ENCODE measurements at places on chromosomes 7 and 10. TPM values are rescaled to one million over a fixed set of nuclear protein-coding genes. Genes with fewer than 3 reads are reported as not detected.

GRCh38 chr10:110363572-110364411 is 59.1 kb upstream of the SMNDC1 start:
- no peak for DNase-seq

DNA sequence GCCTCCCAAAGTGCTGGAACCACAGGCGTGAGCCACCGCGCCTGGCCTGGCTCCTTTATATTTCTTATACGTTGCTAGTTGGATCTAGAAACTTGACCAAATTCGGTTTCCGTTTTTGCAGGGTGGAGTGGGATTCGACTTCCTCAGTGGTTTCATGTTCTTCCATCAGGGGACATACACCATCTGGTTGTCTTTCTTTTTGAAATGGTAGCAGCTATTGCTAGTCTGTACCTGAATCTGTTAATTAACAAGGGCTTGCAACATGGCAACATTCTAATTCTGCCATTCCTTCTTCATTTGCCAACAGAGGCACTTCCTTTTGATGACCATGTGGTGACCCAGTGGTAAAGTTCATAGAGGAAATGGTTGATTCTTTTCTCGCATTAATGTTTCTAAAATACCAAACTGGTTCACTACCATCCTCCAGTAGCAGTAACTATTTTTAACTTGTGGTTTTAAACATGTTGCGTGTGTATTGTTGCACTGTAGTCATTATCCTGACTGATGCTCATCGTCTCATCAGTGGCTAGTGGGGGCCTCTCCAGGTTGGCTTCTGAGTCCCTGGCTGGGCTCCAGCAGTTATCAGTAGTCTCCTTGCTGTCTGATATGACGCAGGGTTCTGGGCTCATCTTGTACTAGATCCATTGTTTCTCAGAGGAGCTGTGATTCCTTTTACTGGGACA is 159.2 kb downstream of the RGS10 start:
- no peak for DNase-seq

GRCh38 chr7:27641581-27642230 is 21.0 kb downstream of the HIBADH start:
- DNase-seq: no peak

DNA sequence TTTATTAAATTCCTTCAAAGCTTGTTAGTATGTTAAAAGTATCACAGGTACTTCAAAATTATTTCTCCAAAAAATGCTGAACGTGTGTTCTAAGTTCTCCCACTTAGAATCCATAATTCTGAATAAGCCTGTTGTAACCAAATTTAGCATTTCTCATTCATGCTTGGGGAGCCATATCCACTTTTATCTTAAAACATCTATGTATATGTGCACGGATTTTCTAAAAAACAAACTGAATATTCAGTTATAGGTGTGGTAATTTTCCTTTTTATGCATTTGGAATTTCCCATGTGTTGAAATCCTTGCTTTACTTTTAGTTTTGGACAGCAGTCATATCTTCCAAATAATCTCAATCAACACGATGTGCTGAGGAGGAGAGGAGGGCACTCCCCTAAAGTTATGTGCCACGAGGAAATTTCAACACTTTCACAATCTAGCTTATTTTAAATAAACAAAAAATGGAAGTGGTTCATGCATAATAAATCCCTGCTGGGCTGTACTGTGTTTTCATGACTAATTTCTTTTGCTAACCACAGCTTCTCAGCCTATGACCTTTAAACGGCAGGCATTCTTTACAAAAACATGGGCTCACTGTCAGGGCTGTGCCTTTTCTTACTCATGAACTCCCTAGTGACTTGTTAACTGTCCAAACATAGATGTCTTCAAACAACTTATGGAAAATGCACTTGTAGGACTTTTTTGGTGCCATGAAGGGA is 380.3 kb upstream of the SEMA3C start:
- DNase-seq: no peak

- no peak for DNase-seq
Observed at GRCh38 chr10:24272374-24272773, 63.4 kb downstream of the KIAA1217 start.

- DNase-seq: no peak
Observed at GRCh38 chr10:66990143-66990830, 64.5 kb downstream of the LRRTM3 start.

DNA sequence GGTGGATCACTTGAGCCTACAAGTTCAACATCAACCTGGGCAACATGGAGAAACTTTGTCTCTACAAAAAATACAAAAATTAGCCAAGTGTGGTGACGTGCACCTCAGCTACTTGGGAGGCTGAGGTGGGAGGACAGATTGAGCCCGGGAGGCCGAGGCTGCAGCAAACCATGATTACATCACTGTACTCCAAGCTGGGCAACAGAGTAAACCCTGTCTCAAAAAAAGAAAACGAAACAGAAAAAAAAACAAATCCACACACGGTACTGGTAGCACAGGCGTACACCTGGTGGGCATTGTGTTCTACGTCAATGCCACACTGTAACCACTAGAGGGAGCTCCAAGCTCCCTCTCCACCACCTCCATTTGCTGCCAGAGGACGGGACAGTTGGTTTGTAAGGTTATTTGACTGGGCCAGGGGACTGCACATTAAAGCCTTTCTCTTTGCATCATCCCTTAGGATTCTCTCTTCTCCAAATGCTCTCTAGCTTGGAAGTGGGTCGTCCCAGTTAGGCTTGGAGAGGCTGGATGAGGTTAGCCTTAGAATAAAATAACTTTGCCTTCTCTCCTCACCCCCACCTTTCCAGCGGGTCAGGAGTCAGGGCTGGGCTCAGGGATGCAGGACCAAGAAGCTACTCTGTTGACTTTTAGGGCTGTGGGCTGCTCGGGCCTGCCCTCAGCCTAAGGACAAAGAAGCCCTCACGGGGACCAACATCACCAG is 130.8 kb downstream of the SORBS1 start:
- DNase-seq: peak; percentile 63

GRCh38 chr7:711922-712380 is 14.5 kb upstream of the DNAAF5 start:
- no peak for DNase-seq

- no peak for DNase-seq
Observed at GRCh38 chr7:83934118-83934734, 260.4 kb downstream of the SEMA3A start.

DNA sequence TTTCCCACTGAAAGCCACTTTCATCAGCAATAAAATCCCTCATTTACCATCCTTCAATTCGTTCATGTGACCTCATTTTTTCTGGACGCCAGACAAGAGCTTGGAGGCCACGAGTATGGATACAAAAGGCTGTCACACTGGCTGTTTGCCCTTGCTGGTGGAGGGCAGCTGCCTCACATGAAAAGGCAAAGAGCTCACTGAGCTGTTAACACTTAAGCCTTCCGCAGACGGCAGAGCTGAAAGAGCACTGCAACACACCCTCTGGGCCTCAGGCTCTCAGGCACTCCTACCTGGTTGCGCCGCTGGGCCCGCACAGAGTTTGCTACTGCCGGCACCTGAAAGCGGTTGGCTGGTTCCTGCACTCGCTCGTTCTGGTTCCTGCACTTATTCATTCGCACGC is 193.5 kb downstream of the CFTR start:
- no peak for DNase-seq

GRCh38 chr7:20484356-20484755 is 131.1 kb upstream of the ABCB5 start:
- DNase-seq: no peak

DNA sequence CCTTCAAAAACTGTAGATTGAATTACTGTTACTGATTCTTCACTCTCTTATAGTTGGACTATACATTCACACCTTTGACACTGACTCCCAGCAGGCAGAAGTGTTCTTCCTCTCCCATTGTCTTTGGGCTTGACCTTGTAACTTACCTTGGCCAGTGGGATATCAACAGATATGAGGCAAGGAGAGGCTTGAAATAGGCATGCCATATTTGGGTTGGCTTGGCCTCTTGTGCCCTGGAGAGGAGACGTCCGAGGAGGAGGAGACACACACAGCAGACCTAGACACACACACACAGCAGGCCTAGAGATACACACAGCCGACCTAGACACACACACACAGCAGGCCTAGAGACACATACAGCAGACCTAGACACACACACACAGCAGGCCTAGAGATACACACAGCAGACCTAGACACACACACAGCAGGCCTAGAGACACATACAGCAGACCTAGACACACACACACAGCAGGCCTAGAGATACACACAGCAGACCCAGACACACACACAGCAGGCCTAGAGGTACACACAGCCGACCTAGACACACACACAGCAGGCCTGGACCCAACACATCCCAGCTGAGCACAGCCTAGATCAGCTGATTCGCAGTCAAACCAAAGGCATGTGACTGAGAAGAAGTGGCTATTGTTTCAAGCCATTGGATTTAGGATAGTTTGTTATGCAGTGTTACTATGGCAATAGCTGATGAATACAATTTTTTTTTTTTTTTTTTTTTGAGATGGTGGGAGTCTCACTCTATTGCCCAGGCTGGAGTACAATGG is 12.5 kb upstream of the GNA12 start:
- no peak for DNase-seq

DNA sequence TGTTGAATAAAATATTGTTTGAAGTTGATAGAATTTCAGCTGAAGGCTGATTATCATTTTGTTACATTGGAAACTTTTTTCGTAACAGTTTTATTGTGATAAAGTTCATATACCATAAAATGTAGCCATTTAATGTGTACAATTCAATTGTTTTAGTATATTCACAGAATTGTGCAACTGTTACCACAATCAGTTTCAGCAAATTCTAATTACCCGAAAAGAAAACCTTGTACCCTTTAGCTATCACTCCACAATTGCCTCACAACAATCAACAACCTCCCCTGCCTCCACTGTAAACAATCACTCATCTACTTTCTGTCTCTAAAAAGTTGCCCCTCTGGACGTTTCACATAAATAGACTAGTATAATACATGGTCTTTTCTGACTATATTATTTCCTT is 179.7 kb upstream of the BET1 start:
- no peak for DNase-seq

- DNase-seq: no peak
Observed at GRCh38 chr10:119515511-119516045, 26.9 kb downstream of the RGS10 start.

DNA sequence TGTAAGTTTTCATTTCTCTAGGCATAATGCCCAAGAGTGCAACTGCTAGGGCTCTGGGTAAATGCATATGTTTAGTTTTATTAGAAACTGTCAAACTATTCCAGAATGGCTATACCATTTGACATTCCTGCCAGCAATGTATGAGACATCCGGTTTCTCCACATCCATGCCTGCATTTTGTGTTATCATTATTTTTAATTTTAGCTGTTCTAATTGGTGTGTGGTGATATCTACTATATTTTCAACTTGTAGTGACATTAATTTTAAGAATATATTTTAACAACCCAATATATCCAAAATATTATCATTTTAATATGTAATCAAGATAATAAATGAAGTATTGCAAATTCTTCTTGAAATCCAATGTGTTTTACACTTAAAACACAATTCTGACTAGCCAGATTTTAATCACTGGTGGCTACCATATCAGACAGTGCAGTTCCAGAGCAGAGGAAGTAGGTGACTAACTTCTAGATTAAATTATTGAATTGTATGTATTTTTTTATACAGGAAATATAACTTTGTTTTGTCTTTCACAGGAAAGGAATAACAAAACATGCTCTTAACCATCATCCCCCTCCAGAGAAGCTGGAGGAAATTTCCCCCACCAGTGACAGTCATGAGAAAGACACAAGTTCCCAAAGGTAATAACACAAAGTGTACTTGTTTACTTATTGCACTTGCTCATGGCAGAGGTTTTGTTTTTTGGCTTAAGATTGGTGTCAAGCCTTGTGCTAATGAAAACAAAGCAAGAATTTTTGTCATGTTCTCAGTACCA is 6.4 kb downstream of the FAM149B1 start:
- no peak for DNase-seq

DNA sequence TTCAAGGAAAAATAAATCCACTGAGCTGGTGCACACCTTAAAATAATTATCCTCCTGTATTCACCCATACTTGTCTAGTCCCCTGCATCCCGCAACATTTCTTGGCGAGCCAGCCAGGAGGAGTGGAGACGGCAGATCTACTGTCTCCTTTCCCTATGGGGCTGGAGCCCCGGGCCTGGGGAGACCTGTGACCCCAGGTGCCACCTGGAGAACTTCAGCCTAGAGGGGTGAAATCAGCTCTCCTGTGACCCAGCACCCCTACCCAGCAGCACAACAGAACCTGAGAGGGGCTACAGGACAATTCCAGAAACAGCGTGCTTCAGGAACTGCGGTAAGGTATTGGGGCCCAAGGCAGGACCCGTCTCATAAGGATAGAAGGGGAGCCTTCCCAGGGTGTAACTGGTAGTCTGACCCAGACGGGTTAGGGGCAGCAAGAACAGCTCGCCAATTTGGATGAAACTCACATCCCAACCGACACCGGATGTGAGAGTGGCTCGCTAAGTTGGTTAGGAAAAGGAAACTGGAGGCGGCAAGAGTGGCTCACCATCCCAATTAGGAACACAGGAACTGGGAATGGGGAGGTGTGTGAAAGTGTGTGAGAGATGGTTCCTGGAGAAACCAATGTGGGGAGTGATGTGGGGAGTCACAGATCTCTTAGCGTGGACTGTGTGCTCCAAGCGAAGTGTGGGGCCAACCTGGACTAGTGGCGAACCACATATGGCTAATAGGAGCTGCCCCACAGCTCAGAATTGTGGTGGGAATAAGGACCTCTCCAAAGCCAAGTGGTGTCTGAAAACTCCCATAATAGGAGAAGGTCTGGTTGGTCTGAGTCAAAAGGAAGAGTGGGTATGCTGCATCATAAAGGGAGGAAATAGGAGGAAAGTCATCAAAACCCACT is 15.1 kb upstream of the DENND2A start:
- DNase-seq: no peak

- no peak for DNase-seq
Observed at GRCh38 chr7:148727501-148728278, 29.0 kb downstream of the CUL1 start.

- DNase-seq: no peak
Observed at GRCh38 chr10:21935439-21936023, 68.0 kb downstream of the DNAJC1 start.

DNA sequence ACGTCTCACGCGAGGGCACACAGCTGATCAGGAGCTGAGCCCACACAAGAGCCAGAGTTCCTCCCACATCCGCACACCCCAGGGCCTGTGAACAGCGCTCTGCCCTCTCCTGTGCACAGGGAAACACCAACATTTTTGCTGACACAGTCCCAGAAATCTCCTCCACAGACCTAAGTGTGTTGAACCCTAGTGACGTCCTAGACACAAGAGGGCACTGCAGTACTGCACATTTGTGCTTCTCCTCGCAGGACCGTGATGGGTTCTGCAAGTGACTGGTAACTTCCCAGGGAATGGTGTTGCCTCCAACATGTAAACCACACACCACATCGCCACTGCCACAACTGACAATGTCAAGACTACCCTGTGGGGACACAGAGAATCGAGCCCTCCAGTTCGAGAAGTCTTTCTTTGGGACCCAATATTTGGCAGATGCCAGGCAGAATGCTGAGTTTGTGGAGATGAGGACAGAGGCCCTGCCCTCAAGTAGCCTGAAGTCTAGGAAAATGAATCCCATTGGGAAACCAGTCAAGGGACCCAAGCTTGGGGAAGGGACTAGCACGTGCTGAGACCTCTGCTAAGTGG is 170.3 kb downstream of the PAXIP1 start:
- peak; percentile 39 for DNase-seq

GRCh38 chr10:11546581-11546980 is 64.9 kb downstream of the USP6NL start:
- DNase-seq: no peak

GCC1 gene
- total RNA-seq: 13.5 TPM

ATOH7 gene
- total RNA-seq: 0.41 TPM

CALY gene
- total RNA-seq: 8.2 TPM

FAM25C gene
- total RNA-seq: not detected

DENND2A gene
- total RNA-seq: 25.7 TPM

NXPH1 gene
- 41.6 TPM for total RNA-seq

SEPTIN14 gene
- under 0.01 TPM for total RNA-seq

EPHB6 gene
- total RNA-seq: 29.3 TPM

SPDYE2 gene
- total RNA-seq: not detected

CACNA2D1 gene
- total RNA-seq: 197 TPM

Data from frontal cortex (tissue), 4 donors.